ENCODE measurements at places on chromosomes 16 and 17.

GRCh38 chr17:48759288-48759687 lies 30.7 kb upstream of the HOXB13 start:
- DNase-seq = no peak

DNA sequence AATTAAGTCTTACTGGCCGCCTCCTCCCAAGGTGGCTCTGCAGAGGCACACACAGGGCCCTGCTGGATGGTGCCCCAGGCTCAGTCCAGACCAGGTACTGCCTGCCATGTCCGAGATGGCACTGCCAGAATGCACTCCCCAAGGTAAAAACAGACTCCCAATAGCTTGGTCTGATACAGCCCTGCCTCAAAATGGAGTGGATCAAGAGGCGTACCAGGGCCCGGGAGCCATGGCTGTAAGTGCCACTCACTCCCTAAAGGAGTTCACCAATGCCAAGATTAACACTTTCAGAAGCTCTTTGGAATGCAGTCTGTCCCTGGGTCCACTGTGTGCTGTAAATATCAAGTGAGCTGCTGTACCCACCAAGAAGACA lies 576 bp upstream of the MYO18A start:
- no peak for DNase-seq

DNA sequence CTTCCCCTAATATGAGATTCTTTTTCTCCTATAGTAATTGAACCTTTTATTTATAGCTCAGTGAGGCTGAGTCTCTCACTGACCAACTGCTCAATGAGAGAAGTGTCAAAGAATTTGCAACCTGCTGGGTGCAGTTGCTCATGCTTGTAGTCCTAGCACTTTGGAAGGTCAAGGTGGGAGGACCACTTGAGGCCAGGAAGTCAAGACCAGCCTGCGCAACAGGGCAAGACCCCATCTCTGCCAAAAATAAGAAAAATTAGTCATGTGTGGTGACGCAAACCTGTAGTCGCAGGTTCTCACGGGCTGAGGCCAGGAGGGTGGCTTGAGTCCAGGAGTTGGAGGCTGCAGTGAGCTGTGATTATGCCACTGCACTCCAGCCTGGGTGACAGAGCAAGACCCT lies 30.9 kb upstream of the CRYBA1 start:
- no peak for DNase-seq

GRCh38 chr17:58367461-58367860 lies 15.5 kb upstream of the SUPT4H1 start:
- DNase-seq = no peak

DNA sequence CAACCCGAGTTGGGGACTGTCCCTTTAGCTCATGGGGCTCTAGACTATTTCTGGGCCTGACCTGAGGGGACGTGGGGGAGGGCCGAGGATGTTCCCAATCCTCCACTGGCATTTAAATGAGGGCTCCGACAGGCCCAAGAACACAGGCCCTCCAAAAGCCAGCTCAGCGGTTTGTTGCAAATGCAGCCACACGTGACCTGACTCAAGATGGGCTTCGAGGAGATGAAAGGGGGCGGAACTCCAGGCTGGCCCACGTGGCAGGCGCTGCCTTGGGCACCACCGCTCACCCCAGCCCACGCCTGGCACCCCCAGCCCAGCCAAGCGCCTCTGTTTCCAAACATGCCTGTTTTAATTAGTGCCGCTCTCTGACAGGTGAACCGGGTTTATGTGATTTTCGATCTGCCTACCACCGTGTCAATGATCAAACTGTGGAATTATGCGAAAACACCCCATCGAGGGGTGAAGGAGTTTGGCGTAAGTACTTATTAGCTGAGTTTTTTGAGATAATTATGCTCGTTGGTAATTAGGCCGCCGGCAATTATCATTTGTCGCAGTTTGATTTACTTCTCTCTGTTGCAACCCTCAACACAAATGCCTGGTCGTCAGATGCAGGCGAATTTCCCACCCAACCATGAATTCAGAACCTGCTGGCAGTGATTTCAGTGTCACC lies 226.7 kb downstream of the KATNIP start:
- no peak for DNase-seq

GRCh38 chr16:54143934-54144571 lies 142.5 kb downstream of the IRX3 start:
- no peak for DNase-seq

DNA sequence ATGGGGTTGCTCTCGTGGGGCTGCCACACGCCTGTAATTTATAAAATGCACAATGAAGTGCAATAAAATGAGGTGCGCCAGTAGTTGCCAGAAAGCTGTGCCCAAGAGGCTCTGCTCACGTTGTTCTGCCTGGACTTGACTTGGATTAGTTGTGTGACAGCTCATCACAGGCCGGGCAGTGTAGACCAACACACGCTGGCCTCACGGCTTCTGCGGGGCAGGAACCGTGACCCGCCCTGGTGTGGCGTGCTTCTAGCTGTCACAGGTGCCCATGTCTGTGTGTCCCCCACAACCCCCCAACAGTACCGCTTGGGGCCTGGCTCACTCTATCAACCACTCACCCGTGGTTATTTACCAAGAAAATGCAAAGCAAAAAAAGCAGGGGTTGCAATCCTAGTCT lies 112.2 kb upstream of the ZNF750 start:
- DNase-seq = no peak

- no peak for DNase-seq
Observed at GRCh38 chr16:82633964-82634600, 7.3 kb downstream of the CDH13 start.

GRCh38 chr17:62751060-62751691 lies 56.9 kb downstream of the MARCHF10 start:
- no peak for DNase-seq

DNA sequence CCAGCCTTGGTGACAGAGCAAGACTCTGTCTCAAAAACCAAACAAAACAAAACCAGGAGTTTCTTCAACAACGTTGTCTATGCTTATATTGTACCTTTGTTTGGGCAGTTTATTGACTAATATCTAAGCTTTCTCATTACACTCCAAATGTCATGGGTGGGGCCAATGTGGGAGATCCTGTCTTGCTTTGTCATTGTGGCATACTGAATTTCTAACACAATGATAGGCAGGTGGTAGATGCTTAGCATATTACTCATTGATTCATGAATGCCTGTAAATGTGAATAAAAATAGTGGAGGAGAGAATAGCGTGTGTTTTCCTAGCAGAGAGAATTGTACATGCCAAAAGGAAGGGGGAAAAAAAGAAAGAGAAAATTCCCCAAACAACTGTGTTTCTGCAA lies 802.5 kb upstream of the EEF2KMT start:
- DNase-seq = no peak

DNA sequence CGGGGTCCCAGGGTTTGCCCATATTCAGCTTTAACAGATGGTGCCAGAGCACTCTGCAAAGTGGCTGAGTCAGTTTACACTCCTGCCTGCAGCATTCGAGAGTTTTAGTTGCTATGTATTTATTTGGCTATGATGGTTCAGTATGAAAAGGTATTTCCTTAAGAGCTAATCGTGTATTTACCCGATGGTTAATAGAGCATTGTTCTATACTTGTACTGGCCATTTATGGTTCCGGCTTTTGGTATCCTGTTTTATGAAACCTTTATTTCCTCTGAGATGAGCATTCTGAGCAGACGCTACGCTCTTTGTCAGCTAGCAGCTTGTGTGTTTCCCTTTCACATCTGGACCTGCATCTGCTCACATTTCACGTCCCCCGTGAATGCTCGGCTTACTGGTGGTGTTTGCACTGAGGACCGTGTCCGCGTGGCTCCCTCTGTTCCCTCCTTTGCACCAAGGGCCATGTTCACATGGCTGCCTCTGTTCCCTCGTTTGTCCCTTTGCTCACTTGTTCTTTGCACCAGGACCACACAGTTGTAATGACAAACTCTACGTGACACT lies 149.1 kb upstream of the CHMP6 start:
- no peak for DNase-seq

GRCh38 chr17:7313890-7314718 lies 1.1 kb downstream of the GPS2 start:
- no peak for DNase-seq

DNA sequence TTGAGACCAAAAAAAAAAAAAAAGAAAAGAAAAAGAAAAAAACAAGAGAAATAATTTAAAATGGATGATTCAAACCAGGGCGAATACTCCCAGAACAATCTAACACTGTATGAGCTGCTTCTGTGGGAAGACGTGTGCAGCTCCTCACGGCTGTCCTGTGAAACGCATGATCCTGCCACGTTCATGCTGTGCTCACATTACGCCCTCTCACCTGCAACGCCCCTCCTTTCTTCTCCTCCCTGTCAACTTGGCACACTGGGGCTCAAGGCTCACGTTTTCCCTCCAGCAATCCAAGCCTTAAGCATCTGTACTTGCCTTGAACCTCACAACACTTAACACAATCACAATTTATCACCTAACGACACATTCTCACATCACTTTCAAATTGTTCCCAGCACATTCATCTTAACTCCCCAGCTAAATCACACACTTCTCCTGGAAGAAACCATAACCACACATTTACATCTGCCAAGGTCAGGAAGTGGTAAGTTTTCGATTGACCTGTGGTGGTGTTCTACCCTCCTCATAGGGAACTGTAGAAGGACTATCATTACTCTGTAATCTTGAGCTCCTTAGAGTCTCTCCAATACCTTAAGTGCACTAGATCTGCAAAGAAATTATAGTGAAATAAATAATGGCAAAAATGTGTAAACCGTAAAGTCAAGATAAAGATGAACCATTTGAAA lies 29.1 kb downstream of the MBTPS1 start:
- DNase-seq = no peak

All from GM18507 (cell line).